ENCODE measurements at places on chromosomes 2 and 18.

DNA sequence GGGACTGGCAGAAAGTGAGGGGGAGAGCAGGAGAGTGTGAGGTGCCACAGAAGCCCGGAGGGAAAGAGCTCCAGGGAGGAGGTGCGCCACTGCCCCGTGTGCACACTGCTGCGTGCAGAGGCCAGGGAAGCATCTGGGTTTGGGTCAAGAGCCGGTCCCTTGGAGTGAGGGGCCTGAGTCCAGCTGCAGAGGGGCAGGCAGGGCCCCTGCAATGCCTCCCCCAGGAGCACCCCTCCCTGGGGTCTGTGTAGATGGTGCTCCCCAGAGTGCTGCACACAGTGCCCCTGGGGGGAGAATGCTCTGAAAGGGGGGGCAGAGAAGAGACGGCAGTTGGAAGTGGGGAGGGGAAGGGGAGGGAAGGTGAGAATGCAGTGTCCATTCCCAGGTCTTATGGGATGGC, 3.7 kb upstream of the LIMS2 start:
- DNase-seq = no peak

DNA sequence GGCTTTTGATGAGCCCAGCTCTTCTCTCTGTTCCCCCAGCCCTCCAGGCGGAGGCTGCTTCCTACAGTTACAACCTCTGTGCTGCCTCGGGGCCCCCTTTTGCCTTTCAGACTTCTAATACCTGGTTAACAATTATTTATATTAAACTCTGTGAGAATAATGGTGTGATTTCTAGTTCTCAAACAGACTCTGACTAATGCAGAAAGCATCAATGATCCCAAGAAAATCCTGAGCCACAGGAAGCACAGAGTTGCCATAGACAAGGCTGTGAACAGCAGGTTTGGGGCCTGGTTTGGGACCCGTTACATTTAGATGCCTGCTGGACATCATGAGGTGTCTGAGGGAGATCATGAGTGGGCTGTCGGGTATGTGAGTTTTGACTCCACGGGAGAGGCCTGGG, 37.4 kb upstream of the MYO3B start:
- no peak for DNase-seq

DNA sequence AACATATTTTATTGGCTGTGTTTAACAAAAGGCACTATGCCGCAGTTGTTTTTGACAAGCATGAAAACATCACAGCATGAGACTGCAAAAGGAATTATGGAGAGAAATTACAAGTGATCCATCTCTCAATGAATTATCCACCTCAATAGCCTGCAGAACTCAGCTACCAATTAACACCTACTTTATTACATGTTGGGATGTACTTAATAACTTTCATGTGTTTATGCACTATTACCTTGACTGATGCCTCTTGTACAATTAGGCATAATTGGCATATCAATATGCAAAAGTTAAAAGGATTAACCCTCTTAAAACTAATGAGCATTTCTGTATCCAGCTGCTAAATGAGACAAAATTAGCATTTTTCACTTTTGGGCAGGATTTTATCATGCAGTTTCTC, 27.8 kb downstream of the ARHGAP15 start:
- DNase-seq = no peak

DNA sequence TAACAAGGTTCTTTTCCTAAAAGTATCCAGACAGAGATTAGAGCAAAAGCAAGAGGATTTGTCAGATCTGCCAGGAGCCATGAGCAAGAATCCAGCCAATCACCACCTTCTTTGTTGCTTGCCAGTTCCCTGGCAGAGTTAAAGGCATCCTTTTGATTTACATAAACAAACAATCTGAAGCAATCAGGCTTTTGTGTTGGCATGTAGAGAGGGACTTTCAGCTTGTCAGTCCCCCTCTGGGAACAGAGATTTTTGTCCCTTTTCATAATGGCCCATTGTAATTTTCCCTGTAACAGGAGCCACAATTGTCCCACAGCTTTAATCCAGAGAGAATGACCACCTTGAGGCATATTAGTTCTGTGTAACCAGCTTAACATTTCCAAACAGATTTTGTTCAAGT, at the start of gene ERMN:
Gene ERMN (minus strand): TSS at position 39 of the 400 bp plus-strand sequence. CDS start 182 bp downstream, outside the sequence.
- no peak for DNase-seq

GRCh38 chr2:126657148-126657635, 1.2 kb downstream of the GYPC start:
- no peak for DNase-seq
